ENCODE measurements at places on chromosomes 4 and X.

GRCh38 chr4:168383510-168383909, 65.0 kb upstream of the DDX60 start:
- no peak for DNase-seq

DNA sequence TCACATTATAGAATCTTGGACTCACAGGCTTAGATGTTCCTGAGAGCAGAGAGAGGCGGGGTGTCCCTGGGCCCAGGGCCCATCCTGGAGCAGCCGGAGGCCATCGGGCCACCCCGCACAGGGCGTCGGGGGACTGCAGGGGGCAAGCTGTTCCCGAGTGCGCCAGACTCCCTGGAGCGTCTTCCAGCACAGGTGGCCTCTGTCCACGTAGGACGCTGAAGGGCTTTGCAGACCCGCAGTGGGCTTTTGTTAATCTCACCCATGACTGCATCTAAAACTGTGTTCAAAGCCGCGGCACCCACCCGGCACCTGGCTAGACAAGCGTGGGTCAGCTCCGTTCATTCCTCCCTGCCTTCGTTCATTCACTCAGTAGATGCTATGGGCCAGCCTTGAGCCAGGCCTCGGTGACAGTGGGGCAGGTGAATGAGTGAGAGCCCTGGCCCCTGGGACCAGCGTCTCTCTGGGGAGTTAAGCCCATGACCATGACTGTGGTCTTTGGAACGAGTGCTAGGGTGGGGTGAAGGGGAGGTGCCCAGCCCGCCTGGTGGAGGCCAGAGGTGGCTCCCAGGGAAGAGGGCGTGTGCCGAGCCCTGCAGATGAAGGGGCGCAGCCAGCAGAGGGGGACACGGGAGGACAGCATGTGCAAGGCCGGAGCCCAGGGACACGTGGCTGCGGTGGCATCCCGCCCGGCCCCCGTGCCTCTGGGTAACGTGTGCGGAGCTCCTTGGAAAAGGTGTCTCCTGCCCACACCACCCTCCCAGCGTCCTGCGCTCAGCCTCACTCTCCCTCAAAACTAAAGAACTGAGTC, 98.3 kb downstream of the HMX1 start:
- DNase-seq: no peak

GRCh38 chr4:17930256-17930655, 91.3 kb downstream of the LCORL start:
- DNase-seq: no peak

GRCh38 chrX:10628906-10629305, 8.5 kb upstream of the MID1 start:
- DNase-seq: no peak

DNA sequence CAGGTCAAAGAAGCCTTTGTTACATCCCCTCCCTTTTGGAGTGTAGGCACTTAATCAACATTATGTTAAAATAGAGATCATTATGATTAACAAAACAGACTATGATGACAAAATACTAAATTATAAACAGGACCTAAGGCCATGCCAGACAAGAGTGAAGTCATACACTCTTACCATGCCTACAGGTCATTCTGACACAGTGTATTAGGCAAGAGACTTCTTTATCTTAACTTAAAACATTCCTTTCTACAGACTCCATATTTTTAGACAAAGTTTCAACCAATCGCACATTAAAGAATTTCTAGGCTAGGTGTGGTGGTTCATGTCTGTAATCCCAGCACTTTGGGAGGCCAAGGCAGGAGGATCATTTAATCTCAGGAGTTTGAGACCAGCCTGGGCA, 128.6 kb upstream of the SLC34A2 start:
- DNase-seq: no peak

DNA sequence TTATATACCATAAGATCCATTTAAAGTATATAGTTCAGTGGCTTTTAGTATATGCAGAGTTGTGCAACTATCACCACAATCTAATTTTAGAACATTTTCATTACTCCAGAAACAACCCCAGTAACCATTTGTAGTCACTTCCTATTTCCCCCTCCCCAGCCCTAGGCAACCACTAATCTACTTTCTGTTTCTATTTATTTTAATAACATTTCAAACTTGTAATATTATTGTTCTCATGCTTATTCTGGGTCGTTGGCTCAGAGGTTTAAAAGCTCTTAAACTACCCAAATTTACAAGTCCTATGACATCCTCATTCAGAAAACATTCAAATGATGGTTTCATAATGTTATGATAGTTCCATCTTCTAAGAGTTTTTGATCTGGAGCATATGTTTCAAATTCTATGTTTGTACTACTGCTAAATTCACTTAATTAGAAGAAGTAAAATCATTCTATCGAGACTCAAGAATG, 18.4 kb downstream of the XIAP start:
- peak; percentile 36 for DNase-seq

DNA sequence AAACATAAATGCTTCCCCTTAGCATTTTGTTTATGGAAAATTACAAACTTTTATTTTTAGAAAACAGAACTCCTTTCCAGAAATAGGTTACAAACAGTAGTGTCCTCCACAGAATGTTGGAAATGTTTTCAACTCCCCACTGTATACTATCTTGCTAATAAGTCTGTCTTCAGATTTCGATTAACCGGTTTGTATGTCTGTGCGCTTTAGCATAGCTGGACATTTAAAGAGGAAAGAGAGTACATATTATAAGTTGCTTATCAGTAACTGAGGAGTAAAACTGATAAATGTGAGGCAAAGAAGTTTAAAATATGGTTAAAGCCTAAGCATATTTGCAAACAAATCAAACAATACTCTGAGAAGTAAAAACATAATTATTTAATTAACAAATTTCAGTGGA, 3.4 kb downstream of the CXCL8 start:
- DNase-seq: no peak

DNA sequence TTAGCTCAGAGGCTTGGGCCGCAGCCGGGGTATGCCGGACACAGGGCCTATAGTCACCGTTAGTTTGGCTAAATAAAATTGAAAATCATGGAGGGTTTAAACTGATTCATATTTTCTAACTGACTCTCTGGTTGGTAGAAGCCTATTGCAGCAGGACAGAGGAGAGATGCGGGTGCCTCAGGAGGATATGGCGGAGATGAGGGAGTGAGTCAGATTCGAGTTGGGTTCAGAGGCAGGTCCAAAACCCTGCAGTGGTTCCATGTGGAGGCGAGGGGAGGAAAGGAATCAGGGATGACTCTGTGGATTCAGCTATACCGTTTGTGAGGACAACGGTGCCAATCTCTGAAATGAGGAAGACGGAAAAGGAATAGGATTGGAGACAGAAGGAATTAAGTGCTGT, 176.6 kb downstream of the PALLD start:
- DNase-seq: no peak

GRCh38 chr4:119626420-119626819, 2.2 kb downstream of the PDE5A start:
- DNase-seq: no peak

DNA sequence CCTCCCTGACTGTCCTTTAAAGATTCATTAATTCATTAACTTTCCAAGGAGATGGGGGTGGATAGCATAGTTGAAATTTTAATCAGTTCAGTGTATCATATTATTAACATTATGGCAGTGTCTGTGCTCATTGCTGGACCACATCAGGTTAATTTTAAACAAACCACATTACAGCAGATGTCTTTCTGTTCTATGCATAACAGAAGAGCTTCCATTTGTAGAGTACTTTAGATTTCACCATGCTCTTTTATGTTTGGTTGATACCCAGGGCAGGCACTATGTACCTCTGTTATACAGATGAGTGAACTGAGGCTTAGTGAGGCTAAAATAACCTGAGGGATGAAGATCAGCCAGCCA, 41.1 kb downstream of the AFF2 start:
- DNase-seq: no peak

- no peak for DNase-seq
Observed at GRCh38 chrX:72304877-72305276, 837 bp downstream of the CITED1 start.

DNA sequence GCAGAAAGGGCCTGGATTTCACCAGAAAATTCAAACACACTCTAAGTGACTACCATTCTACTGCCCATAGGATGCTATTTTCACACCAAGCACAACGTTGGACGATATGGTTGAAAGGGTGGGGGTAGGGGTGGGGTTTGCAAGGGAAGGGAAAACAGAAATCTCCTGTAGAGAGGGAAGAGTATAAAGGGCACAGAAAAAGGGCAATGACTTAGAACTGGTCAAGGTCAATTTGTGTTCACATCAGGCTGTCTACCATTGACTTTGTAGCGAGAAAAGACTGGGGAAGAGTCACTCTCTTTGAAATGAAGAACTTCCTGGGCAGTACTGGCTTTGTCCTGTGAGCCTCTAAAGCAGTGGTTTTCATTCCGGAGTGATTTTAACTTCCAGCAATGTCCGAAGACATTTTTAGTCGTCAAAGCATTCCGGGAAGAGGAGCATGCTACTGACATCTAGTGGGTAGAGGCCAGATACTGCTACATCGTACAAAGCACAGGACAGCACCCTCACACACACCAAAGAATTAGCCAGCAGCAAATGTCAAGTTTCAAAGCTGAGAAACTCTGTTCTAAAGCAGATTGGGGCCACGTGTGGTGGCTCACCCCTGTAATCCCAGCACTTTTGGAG, 48.4 kb upstream of the SLC7A3 start:
- DNase-seq: no peak

DNA sequence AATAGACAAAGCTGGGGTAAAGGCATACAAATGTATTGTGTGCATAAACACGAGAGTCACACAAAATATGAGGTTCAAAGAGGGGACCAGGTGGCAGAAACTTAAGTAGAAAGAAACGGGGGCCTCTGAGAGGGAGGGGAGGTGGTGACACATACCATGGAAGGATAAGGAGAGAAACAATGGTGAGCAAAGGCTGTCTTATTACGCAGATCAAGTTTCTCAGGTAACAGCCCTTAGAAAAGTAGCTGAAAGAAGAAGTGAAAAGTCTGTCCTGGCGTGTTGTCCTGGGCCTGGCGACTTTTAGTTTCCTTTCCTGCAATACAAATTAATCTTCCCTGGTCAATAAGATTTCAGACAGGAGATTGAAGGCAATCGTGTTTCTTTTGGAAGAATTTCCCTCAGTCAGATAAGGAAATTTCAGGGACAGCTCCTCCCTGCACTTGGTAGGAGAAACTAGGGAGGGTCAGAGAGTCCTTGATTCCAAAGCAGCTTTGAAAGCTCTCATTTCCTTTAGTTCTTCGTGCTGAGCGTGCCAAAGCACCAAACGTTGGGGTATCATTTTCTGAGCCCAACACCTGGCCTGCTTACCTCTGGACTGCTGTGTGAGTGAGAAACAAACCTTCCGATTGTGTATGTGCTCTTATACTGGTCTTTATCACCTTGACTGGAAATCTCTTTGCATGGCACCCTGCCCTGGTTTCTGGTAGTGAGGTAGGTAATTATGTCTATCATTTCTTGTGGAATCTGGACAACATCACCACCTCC, 676.7 kb upstream of the LCORL start:
- DNase-seq: no peak

DNA sequence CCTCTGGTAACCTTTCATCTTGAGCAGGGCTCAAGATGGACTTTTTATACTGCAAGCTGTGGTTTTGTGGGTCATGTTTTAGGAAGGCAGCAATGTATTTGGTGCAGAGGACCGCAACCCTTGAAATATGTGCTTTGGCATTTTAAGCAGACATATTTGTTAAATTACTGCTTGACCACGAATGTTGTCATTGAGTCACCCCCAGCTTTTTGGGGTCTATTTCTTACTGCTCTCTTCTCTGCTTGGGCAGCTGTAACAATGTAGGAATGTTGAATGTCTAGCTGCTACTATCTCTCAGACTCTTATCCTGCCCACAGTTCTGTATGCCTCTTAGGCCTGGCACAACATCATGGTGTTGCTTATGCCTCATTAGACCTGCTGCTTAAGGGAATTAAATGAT, 6.0 kb downstream of the RBPJ start:
- DNase-seq: no peak

All from CD4-positive, alpha-beta T cell treated with Interleukin-21 for 1 hour (primary cell).